ENCODE measurements at places on chromosomes 11 and 22. TPM values are rescaled to one million over a fixed set of nuclear protein-coding genes. Genes with fewer than 3 reads are reported as not detected.

PYGM gene
- total RNA-seq = 42.5 TPM

KCNK4 gene
- not detected for total RNA-seq

DGCR6 gene
- total RNA-seq = 7.6 TPM

KIAA0930 gene
- total RNA-seq = 21.6 TPM

MS4A4E gene
- total RNA-seq = 0.62 TPM

XBP1 gene
- 81.2 TPM for total RNA-seq

THYN1 gene
- total RNA-seq = 32.9 TPM

CDCA5 gene
- 1.5 TPM for total RNA-seq

TRPT1 gene
- 49.7 TPM for total RNA-seq

GALNT18 gene
- 23.2 TPM for total RNA-seq

- DNase-seq = no peak
Observed at GRCh38 chr11:128663824-128664223, 30.0 kb upstream of the FLI1 start.

- DNase-seq = no peak
Observed at GRCh38 chr22:32562401-32562800, 87.8 kb downstream of the FBXO7 start.

DNA sequence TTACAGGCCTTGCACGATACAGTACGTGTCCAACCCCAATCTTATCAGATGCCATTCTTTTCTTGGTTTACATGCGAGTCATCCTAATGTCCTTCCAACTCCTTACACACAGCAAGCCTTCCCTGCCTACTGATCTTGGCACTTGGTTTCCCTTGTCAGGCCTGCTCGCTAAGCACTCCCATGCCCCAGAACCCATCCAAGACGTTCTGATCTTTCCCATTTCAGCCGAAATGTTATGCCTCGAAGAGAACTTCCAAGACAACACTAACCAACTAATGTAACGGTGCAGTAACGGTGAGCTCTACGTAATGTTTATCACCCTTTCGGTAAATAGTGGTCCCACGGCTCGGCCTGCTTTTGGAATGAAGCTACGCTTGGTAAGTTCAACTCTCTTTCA lies 521 bp downstream of the PES1 start:
- no peak for DNase-seq

GRCh38 chr11:44002191-44003093 lies 45.3 kb upstream of the ACCSL start:
- peak; percentile 47 for DNase-seq

DNA sequence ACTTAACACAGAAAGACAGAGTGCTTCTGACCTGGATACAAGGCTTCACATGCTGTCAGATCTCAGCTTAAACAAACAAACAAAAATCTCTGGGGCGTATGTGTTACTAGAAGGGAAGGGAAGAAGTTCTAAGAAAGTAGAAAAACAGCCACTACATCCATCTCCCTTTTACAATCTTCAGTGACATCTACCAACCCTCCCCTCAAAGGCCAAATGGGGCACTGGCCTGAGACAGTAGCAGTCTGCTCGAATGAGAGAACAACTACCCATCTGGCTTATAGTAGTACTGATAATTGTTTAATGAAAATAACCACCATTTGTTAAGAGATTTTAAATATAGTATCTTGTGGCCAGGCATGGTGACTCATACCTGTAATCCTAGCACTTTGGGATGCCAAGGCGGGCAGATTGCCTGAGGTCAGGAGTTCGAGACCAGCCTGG lies 29.4 kb downstream of the CCDC83 start:
- no peak for DNase-seq

DNA sequence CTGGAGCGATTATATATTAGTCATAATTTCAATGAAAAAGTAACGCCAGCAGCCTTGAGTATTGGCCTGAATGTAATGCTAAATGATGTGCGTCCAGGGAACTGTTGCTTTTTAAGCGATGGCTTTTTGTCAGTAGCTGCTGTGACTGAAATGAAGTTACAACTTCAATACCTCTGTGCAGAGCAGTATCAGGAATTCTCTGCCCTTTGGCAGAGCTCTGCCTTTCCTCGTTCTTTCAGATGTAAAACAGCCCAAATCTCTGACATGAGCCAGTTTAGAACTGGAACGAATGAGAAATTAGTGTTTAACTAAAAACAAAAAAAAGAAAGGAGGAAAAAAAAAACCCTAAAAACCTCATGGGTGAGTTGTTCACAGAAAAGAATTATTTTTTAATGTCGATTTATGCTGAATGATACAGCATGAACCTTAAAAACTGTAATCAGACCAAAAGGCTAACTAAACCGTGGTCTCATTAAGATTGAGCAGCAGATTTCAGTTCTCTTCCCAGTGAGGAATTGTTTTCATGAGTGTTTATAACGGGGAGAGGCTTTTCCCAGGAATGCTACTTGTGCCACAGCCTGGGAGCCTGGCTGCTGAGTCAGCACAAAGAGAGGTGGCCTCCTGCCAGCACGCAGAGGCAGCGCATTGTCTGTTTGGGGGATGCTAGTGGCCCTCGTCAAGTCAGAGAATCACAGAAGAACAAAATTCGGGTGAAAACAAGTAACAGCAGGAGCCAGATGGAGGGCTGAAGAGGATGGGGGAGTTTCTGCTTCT lies 146.2 kb upstream of the RASSF10 start:
- DNase-seq = no peak

GRCh38 chr11:128201801-128202200 lies 385.6 kb downstream of the ETS1 start:
- DNase-seq = no peak

- DNase-seq = no peak
Observed at GRCh38 chr11:15923183-15923582, 433.2 kb downstream of the SOX6 start.

- DNase-seq = no peak
Observed at GRCh38 chr11:69252490-69252837, 41.5 kb upstream of the MYEOV start.

DNA sequence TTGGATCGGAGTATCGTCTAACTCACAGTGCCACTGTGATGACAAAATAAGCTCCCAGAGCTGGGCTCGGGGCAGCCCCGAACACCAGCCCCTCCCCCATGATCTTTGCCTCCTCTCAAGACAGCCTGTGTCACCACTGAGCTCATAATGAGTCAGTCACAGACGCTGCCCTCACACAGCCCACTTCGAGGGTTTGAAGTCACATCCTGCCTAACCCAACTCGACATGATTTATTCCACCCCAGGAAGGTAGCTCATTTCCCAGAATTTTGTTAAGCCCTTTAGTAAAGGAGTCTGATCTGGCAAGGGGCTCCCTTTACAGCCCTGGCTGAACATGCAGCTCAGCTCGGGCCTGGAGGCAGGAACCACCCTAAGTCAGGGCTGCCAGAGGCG lies 22.8 kb downstream of the MYH9 start:
- DNase-seq = no peak

- no peak for DNase-seq
Observed at GRCh38 chr22:22786301-22787115, 101.1 kb upstream of the IGLL5 start.

- no peak for DNase-seq
Observed at GRCh38 chr11:63907063-63907462, 9.9 kb downstream of the RCOR2 start.

DNA sequence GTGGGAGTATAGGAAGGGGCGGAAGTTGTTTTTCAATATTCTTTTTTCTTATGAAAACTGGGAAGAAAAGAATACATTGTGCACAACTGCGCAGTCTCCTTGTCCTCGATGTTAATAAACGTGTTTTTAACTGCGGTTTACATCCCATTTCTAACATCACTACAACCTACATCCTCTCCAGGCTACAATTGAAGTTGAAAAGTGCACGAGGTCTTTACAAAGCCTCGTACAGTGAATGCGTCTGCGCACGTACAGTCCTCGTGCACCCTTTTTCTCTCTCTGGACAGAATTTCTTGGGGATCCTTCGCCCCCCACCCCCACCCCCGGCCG lies 102.4 kb downstream of the WT1 start:
- no peak for DNase-seq

- no peak for DNase-seq
Observed at GRCh38 chr11:128926000-128926399, 16.7 kb downstream of the TP53AIP1 start.

- DNase-seq = no peak
Observed at GRCh38 chr11:6568191-6568918, 35.1 kb downstream of the RRP8 start.
